ENCODE measurements at places on chromosomes 7 and 10. TPM values are rescaled to one million over a fixed set of nuclear protein-coding genes. Genes with fewer than 3 reads are reported as not detected.

Gene HMX3
- not detected for total RNA-seq

Gene AZGP1
- total RNA-seq, result 0.39 TPM

Gene TMEM184A
- 0.39 TPM for total RNA-seq

Gene ASAH2
- 4.1 TPM for total RNA-seq

Gene GAD2
- not detected for total RNA-seq

Gene GPNMB
- 2.9 TPM for total RNA-seq

Measured in hair follicular keratinocyte (primary cell).